ENCODE measurements at places on chromosomes 16 and 17.

DNA sequence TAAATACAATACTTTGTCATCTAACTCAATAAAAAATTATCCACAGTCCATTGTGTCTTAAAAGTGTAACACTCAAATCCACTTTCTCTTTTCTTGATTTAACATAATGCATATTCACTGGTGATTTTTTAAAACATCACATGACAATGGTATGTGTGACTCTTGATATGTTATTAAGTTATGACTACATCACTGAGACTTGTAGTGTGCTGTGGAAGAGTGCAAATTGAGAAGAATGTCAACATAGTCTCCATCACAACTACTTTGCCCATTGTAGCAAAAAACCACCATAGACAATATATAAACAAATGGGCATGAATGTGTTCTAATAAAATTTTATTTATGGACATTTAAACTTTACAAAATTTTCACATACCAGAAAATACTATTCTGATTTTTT lies 380.7 kb upstream of the PMFBP1 start:
- DNase-seq = no peak

DNA sequence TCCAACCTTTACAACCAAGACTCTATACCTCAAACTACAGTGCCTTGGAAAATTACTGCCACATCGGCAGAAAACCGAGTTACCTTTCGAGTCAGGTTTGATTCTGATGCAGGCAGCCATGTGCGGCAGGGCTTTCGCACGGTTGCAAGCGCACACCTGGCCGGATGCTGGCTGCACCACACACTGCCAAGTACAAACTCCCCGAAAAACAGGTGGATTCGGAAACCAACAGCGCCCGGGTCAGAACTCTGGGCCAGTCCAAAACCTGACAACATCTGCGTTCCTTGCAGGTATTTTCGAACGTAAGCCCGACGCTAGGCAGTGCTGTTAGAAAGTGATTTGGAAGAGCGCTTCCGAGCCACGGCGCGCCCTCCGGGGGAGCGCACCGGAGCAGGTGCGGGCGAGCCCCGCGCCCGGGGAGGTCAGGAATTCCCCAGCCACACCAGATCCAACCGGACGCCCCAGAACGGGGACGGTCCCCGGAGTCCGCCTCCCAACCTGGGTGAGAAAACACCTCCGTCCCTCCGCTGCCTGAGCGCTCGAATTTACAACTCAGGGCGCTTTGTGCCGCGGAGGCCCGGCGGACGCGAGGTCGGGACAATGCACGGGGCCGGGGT lies 1.2 kb downstream of the USP7 start:
- DNase-seq = peak; percentile 76

DNA sequence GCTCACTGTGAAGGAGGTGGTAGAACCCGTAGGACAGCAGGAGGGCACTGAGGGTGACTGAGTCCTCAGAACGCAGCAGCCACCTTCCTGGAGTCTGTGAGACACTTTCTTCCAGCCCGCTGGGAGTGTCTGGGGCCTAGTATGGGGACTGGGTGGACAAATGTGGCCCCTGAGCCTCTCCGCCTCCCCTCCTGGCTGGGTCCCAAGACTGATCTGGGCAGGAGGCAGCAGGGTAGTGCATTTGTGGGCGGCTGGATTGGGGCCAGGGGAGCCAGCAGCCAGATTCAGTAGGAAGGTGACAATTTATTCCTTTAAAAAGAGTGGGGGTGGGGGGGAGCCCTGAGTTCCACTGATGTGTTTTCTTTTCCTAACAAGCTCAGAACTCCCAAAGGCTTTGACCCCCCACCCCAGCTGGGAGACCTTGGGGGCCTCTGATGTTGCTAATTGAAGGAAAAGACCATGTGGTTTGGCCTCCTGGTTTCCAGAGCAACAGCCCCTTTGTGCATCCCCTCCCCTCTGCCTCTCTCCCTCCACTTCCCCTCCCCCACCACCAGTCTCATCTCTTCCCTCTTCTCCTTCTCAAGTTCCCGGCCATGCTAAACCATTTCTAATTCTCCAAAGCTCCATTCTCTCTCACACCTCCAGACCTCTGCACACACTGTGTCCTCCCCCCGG lies 4.4 kb downstream of the CLEC19A start:
- DNase-seq = no peak

GRCh38 chr17:9230346-9230745 lies 209.0 kb downstream of the NTN1 start:
- peak; percentile 39 for DNase-seq

- no peak for DNase-seq
Measured at GRCh38 chr17:70313086-70313852, 143.9 kb downstream of the KCNJ2 start.

- DNase-seq = no peak
Measured at GRCh38 chr17:66932311-66932710, 32.2 kb upstream of the CACNG4 start.

DNA sequence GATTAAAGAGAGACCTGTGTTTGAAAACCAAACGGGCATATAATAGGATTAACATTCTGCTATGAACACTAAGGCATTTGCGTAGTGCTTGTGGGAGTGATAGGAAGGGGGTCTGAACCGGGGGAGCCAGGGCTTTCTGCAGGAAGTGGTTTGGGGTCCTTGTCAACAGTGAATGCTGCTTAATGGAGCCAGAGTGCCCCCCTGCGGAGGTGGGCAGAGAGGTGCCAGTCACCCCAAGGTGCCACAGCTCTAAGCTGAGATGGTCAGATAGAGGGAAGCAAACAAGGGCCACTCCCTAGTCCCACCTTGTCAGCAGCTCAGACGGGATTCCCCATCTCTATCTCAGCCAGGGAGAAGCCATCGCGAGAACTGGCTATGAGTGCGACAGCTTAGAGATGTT lies 17.7 kb downstream of the NAA60 start:
- no peak for DNase-seq

GRCh38 chr17:13310858-13311257 lies 290.9 kb downstream of the HS3ST3A1 start:
- no peak for DNase-seq

DNA sequence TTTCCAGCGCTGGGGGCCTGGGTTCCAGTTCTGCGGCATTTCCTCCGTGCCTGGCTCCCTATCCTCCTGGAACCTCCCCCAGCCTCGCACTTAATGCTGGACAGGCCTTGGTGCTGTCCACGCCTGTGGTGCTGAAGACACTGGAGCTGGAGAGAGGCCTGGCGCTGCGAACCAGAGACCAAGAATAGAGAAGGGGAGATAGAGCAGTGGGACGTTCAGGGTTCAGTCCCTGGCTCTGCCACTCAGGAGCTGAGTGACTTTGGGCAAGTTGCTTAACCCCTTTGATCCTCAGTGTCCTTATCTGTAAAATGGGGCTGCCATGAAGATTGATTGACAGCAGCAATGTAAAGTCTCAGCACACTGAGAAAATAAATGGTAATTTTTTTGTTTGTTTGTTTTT lies 11.9 kb downstream of the SBK1 start:
- no peak for DNase-seq

DNA sequence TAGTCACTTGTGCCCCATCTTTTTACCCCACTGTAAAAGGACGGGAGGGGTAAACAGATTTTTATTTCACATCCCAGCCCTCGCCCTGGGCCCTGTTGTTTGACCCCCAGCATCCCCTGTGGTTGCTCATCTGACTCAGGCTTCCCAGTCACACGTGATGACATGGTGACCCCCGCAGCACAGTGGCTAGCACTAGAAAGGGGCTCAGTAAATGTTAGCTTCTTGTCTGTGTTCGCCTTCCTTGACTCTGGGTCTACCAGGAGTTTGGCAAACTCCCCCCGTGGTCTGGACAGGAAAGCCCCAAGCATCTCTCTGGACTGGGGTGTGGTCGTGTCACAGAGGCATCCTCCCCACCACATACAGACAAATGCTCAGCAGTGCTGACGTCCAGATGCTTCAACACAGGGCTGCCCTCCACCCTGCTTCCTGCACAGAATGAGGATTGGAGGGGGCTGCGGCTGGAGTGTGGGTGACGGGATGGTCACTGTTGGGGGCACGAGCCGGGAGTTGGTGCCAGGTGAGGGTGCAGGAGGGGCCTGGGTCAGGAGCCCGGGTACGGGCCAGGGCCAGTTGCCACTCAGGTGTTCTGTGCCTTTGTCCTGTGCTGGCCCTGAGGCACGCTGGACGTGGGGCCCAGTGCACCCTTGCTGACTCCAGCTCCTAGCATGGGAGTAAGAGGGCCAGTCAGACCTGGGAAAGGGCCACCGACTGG lies 69.1 kb downstream of the METRNL start:
- DNase-seq = no peak

DNA sequence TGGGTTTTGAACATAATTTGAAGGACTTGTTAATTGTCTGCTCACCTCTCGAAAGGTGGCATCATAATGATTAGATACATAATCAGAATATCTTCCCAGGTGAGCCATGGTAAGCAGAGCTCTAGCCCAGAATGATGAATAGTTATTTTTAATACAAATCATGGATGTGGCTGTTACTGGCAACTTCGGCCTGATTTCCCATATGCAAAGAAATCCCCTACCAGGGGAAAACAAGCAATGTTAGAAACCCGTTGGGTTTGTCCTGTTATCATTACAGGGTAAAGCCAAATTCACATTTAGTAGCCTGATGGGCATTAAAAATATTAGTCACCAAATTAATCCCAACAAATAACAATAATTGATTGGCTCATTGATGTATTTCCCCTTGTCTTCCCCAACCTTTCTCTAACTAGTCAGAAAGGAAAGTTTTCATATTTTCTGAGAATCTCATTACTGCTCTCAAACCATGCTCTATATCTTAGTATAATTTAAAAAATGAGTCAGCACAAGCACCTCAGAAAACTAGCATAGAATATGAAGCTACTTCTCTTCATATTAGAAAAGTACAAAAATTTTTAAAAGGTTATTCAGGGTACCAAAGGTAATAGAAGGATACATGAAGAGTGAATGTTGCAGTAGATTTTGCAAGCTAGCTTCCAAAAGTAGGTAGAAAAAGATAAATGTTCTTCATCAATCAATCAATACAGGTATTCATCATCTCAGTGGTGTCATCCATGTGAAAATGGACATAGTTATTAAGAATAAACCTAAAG lies 5.0 kb downstream of the STAT5B start:
- no peak for DNase-seq

- no peak for DNase-seq
Measured at GRCh38 chr16:51450909-51451308, 299.8 kb upstream of the SALL1 start.

- peak; percentile 81 for DNase-seq
Measured at GRCh38 chr16:89565506-89566372, 5.3 kb downstream of the RPL13 start.

DNA sequence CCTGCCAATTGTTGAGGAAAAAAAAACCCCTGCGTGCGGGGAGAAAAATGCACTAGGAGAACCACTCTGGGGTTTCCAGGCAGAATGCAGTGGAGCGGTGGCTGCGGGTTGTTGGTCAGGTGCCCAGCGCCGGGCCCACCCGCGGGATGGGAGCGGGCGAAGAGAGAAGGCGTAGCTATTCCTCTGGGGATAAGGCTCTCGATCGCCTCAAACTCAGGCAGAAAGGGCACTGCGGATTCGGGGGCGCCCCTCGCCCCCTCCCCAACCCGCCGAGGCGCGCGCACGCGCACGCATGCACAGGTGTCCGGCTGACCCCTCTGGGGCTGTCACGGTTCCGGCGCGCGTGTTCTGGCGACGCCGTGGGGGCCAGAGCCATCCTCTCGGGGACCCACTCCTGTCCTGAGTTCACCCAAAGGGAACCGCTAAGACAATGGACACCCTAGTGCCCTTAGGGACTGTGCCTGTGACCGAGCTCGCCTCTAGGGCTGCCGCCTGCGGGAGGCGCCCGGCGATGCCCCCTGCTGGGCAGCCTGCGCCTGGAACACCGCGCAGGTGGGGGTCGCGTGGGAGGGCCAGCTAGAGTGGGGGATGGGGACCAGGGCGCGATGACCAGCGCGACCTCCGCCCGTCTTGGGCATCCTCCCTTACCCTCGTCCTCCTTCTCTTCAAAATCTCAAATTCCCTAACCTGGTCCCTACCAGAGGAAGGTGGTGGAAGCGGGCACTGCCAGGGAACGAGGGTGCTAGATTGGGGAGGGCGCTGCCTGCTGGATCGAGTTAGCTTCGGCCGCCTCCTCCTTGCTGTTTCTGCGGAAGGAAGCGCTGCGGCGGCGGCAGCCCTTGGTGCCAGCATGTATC lies 14.4 kb upstream of the CBX8 start:
- peak; percentile 66 for DNase-seq

- DNase-seq = no peak
Measured at GRCh38 chr17:79463421-79464317, 147.2 kb downstream of the RBFOX3 start.

DNA sequence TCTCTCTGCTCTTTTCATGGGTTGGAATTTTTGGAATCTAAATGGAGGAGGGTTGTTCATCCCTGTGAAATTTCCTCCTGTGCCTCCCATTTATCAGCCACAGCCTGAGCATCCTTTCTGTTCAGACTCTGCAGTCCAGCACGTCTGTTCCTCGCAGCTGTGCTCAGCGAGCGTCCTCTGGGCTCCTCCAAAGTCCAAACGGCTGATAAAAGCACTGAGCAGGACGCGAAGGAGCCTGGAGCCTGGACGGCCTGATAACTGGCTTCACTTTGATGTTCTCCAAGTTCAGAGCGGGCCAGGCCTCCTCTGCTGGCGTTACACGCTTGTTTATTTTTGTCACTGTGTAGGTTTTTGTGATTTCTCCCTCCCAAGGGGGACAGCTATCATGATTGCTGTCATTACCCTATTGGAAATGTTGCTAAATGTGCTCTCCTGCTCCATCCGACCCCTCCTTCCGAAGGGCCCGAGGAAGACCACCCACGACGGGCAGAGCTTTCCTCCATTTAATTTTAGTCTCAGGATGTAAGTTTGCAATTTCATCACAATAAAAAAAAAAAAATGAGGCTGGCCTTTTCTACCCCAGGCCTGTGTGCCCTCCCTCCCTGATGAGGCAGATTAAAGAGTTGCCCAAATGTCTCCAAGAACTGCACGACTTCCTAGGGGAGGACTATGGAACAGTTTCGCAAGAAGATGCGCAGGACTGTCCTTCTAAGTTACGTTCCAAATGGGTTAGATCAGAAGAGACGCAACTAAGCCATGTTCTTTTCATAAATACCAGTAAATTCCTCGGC lies 290.5 kb upstream of the FOXF1 start:
- no peak for DNase-seq

DNA sequence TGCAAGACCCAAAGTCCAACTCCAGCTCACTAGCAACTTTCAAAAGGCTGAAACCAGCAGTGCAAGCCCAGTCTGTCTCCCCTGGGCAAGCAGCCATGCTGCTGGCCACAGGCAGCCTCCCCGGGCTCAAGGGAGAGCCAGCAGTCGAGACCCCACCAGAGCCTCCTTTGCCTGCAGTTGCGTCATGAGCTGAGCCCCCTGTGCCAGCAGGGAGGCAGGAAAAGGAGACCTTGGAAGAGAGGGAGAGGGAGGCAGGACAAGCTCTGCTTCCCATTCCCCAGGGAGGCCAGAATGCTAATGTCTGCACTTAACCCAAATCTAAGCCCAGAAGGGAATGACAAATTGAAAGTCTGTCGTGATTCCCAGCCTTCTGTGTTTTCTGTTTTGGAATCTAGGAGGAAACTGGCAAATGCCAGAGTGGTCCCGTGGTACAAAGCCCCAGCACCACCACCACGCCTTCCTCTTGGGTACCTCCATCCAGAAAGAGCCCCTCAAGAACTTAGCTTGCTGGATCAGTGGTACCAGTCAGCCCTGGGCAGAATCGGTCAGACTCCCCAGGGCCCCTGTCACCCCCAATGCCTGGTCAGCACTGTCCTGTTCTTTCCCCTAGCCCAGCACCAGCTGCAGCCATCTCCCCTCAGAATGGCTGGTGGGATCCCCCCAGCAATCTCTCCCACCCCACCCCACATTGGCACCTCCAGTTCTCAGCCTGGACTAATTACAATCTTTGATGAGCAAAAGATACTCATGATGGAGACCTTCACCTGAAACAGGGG lies 99.3 kb upstream of the TNRC6C start:
- peak; percentile 12 for DNase-seq

GRCh38 chr17:70859829-70860228 lies 690.5 kb downstream of the KCNJ2 start:
- no peak for DNase-seq
